Anterior cingulate cortex (tissue), 58 donors: ENCODE measurements at places on chromosomes 6 and 20.

- no peak for DNase-seq
Measured at GRCh38 chr20:4957187-4957586, 44.1 kb downstream of the SLC23A2 start.

GRCh38 chr6:157021993-157022740 lies 245.0 kb downstream of the ARID1B start:
- DNase-seq = peak; percentile 86

- no peak for DNase-seq
Measured at GRCh38 chr6:45599053-45599452, 221.3 kb upstream of the SUPT3H start.

DNA sequence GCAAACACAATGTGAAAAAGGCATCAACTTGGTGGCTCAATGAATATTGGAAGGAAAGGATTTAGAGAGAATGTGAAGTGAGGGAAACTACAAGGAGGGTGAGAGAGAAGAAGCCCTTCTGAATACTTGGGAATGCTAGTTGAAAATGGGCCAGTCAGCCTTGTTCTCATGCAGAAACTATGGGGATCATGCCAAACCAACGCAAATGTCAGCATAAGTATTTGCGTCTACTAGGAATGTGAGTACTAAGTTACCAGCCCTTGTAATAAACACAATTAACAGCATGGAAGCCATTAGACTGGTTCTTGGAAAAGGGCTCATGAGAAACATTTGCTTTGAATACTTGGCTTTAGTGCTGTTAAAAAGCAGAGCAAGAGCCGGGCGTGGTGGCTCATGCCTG lies 54.9 kb upstream of the AIG1 start:
- DNase-seq = no peak

DNA sequence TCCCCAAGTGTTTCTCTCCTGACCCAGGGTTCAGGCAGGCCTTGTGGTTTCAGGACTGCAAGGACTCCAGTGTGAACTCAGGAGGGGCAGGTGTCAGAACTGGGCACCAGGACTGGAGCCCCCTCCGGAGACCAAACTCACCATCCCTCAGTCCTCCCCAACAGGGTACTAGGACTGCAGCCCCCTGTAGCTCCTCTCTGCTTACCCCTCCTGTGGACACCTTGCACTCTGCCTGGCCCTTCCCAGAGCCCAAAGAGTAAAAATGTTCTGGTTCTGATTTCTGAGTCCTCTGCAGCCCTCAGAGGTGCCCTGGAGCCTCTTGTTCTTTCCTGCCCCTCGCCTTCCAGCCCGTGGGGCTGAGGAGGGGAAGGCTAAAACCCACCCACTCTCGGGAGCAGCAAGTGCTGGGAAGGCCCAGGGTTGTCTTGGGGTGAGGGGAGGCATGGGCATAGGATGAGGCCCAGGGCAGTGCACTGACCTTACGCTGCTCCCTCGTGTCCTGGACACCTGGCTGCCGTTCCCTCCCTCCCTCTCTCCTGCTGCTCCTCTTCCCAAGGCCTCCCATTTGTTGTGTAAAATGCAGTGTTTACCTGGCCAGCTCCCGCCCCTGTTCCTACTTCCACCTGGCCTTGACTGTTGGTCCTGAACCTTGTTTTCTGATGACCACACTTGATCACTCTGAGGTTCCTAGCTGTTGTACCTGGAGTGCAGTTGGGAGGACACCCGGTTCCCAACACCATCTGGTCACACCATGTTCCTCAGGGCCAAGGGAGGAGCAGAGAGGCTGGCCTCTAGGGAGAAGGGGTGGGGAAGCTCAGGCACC lies 9.9 kb downstream of the CNPY3 start:
- no peak for DNase-seq
